ENCODE measurements at places on chromosomes 16 and 17.

GRCh38 chr17:17051380-17051779 is 9.1 kb downstream of the MPRIP start:
- no peak overlapping the region for H3K27ac ChIP-seq
- no peaks in the 10 kb centered on the region for H3K27me3 ChIP-seq
- peak; percentile 3 for DNase-seq
- H3K36me3 ChIP-seq, result peaks cover 3% of the 10 kb centered on the region
- H3K4me3 ChIP-seq, result no peak overlapping the region
- peaks cover 72% of the 10 kb centered on the region for H3K4me1 ChIP-seq

DNA sequence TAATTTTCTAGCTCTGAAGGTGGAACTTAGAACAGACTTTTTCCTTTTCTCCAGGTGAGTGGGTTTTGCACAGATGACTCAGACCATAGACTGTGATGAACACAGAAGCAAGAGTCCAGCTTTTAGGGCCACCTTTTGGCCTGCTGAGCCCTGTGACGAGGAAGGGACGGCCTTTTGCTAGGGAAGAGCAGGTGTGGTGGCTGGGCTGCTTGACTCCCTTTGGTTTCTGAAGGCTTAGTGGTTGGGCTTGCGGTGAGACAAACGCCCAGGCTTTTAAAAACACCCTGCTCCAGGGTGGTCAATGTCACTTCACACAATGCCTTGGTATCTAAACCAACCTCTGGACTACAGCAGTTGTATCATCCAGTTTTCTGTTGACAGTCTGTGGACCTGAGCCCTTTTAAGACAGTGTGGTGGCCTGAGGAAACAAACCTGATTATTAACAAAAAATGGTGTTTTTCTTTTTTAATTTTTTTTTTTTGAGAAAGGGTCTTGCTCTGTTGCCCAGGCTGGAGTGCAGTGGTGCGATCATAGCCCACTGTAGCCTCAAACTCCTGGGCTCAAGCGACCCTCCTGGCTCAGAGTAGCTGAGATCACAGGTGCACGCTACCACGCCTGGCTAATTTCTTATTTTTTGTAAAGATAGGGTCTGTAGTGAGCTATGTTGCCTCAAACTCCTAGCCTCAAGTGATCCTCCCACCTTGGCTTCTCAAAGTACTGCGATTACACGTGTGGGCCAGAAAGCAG is 134.0 kb downstream of the SNX29 start:
- DNase-seq, result no peak
- H3K4me1 ChIP-seq, result peaks cover 17% of the 10 kb centered on the region
- no peak overlapping the region for H3K4me3 ChIP-seq
- peaks cover 39% of the 10 kb centered on the region for H3K36me3 ChIP-seq

GRCh38 chr17:38461683-38462082 is 33.4 kb downstream of the ARHGAP23 start:
- peaks cover 11% of the 10 kb centered on the region for H3K27me3 ChIP-seq
- H3K36me3 ChIP-seq, result no peaks in the 10 kb centered on the region
- no peaks in the 10 kb centered on the region for H3K4me1 ChIP-seq
- DNase-seq, result no peak

GRCh38 chr17:43224146-43224705 is 4.2 kb downstream of the CCDC200 start:
- DNase-seq, result no peak
- H3K27ac ChIP-seq, result peak overlapping the region; percentile 37
- H3K4me1 ChIP-seq, result peaks cover 7% of the 10 kb centered on the region
- H3K36me3 ChIP-seq, result peaks cover 40% of the 10 kb centered on the region

- no peak overlapping the region for H3K4me3 ChIP-seq
- no peak overlapping the region for H3K27ac ChIP-seq
- H3K4me1 ChIP-seq, result peaks cover 24% of the 10 kb centered on the region
- H3K27me3 ChIP-seq, result no peaks in the 10 kb centered on the region
- peaks cover 2% of the 10 kb centered on the region for H3K36me3 ChIP-seq
These were observed 32.7 kb downstream of the STAT5B start for GRCh38 chr17:42243493-42243982.

DNA sequence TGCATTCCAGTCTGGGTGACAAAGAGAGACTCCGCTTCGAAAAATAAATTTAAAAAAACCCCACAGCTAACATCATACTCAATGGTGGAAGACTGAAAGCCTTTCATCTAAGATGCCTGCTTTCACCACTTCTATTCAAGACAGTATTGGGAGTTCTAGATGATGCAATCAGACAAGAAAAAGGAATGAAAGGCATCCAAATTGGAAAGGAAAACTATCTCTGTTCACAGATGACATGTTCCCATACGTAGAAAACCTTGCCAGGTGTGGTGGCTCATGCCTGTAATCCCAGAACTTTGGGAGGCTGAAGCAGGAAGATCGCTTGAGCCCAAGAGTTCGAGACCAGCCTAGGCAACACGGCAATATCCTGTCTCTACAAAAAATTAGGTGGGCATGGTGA is 31.1 kb downstream of the RANBP10 start:
- peaks cover 32% of the 10 kb centered on the region for H3K36me3 ChIP-seq
- H3K27ac ChIP-seq, result no peak overlapping the region
- H3K4me1 ChIP-seq, result peaks cover 11% of the 10 kb centered on the region
- no peak overlapping the region for H3K4me3 ChIP-seq
- H3K27me3 ChIP-seq, result no peaks in the 10 kb centered on the region
- no peak for DNase-seq

DNA sequence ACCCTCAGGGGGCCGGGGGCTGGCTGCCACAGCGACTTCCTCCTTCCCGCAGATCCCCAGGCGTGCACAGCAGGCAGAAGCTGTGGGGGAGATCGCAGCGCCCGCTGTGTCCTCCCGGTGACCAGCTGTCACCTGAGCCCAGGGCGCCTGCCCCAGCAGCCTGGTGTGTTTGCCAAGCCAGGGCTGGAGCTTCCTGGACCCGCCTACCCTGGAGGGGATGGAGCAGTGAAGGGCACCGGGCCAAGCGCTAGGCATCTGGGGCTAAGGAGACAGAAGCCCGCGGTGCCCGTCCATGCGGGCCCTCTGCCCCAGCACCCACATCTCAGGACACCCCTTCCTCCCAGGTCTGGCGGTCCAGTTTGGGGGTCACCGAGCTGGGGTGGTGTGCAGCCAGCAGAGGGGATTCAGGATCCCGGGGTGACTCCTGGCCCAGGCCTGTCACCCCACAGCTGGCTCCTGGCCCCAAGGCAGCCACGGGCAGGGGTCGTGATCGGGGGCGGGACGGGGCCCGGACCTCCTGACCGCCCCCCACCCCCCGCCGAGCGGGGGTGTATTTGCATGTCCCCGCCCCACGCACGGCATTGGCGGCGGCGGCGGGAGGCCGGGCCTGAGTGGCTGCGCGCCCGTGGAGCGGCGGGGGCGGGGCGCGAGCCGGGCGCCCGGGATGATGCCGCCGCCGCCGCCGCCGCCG is at the start of gene RAB26:
TSS of gene RAB26 (plus strand) at position 645 of the 691 bp plus-strand sequence. CDS start 159 bp downstream, outside the sequence.
- peak within 1 kb of the TSS; percentile 41 for H3K4me3 ChIP-seq
- peaks cover 30% of the 10 kb centered on the region for H3K4me1 ChIP-seq
- H3K27me3 ChIP-seq, result no peaks in the 10 kb centered on the region
- DNase-seq, result peak; percentile 66
- peaks cover 20% of the 10 kb centered on the region for H3K36me3 ChIP-seq
- no peak within 1 kb of the TSS for H3K27ac ChIP-seq

DNA sequence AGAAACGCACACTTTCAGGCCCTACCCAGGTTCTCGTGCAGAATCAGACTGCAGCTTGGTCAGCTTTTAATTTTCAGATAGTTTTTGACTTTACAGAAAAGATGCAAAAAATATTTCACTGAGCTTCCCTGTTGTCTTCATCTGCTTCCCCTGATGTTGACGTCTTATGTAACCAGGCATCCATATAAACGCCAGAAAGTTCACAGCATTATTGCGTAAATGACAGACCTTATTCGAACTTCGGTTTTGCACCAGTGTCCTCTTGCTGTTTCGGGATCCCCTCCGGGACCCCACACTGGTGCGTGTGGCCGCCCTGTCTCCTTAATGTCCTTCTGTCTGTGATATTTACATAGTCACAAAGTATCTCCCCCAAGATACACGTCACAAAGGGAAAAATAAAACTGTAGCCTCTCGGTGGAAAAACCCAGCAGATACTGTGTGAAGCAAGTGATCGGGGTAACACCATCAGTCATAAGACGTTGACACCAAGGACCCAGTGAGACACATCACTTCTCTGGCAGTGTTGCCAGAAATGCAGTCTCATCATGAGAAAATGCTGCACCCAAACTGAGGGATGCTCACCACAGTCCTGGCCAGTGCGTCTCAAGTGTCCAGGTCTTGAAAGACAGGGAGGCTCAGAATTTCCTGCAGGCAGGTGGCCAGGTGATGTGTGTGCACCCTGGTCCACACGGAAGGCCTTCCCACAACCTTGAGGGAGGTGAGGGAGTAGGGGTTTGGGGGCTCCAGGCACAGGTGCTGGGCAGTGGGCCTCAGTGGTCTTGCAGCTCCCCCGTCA is 4.3 kb downstream of the BANP start:
- H3K4me3 ChIP-seq, result peak overlapping the region; percentile 79
- H3K36me3 ChIP-seq, result peaks cover 62% of the 10 kb centered on the region
- peak overlapping the region; percentile 91 for H3K27ac ChIP-seq

- H3K27me3 ChIP-seq, result no peaks in the 10 kb centered on the region
- H3K4me1 ChIP-seq, result peaks cover 56% of the 10 kb centered on the region
- DNase-seq, result no peak
- H3K4me3 ChIP-seq, result no peak overlapping the region
- H3K36me3 ChIP-seq, result peaks cover 34% of the 10 kb centered on the region
These were observed 24.0 kb downstream of the TNRC6A start for GRCh38 chr16:24753437-24753836.

DNA sequence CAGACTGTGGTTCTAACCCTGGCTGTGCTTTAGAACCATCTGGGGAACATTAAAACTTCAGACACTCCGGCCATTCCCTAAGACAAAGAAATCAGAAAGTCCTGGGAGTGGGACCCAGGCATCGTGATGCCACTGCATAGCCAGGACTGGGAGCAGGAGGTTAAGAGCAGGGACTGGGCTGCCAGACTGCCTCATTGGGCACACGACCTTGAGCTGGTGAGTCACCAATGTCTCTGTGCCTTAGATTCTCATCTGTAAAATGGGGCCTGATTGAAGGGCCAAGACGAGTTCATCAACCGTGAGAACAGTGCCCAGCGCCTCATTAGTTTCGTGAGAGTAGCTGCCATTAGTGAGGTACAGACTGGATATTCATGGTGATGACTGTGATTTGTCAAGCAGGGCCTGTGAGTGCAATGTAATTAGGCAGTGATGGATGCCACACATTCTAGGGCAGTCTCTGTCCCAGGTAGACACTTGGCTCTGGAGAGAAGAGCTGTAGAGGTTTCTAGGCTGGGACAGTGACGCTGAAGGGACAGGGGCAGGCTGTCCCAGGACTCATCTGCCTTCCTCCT is 196.8 kb downstream of the NTN1 start:
- H3K4me3 ChIP-seq, result no peak overlapping the region
- DNase-seq, result no peak
- peaks cover 10% of the 10 kb centered on the region for H3K36me3 ChIP-seq

DNA sequence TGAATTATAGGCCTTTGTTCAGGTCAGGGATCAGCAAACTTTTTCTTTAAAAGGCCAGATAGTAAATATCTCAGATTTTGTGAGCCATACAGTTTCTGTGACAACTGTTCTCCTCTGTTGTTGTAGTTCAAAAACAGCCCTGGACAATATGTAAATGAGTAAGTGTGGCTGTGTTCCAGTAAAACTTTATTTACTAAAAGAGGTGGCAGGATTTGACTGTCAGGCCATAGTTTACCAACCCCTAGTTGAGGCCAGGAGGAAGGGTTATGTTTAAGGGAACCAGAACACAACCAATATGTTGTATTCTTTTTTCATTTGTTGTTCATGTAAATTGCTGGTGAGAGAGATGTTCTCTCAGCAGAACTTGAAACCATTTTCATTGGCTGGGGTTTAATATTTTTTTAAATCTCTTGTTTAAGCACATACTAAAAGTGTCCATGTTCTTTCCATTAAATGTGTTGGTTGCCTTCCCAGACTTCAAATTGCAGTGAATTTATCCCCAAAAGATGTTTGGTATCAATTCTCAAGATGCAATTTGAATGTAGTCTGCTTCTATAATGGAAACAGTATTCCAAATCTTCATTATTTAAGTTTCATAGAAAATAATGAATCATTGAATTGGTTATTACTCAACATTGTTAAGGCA is 260.3 kb downstream of the FTO start:
- H3K4me3 ChIP-seq, result no peak overlapping the region
- no peaks in the 10 kb centered on the region for H3K4me1 ChIP-seq
- DNase-seq, result no peak
- H3K36me3 ChIP-seq, result peaks cover 6% of the 10 kb centered on the region
- H3K27me3 ChIP-seq, result no peaks in the 10 kb centered on the region

DNA sequence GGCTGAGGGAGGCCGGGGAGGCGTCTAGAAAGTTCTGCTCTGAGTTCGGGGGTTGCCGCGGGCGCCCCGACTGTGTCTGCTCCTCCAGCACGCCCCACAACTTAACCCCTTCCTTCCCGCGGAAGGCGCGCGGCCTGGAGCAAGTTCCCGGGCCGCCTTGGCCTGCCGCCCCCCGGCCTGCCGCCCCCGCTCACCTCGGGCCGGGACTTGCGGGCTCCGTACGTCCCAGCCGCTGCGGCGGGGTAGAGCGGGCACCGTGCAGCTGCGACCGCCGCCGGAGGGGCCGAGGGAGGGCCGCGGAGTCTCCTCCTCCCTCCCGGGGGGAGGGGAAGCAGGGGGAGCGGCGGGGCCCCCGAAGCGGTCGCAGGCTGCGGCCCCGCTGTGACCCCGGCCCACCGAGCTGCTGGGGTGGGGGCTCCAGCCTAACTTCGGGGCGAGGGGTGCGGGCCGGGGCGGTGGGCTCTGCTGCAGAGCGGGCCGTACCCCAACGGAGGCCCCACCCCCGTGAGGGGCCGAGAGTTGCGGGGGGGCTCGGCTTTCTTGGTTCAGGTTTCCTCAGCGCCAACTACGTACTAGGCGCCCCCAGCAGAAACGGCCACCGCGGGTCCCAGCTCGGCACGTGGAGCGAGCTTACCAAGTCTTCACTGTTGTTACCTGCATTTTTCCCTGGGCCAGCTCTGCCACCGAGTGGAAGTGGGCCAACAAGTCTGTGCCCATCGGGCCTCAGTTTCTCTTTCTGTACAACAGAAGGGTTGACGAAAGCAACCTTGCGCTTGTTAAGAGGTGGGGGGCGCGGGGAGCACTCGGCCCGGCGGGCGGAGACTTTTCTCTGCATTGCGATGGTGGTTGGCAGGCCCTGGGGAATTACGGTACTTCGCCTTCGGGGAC is at the start of gene CCDC102A:
TSS of gene CCDC102A (minus strand) at position 266 of the 888 bp plus-strand sequence. CDS start 7,394 bp downstream, outside the sequence.
- H3K27me3 ChIP-seq, result no peaks in the 10 kb centered on the region
- peak; percentile 65 for DNase-seq
- H3K4me1 ChIP-seq, result peaks cover 82% of the 10 kb centered on the region
- H3K27ac ChIP-seq, result peak within 1 kb of the TSS; percentile 95
- peaks cover 1% of the 10 kb centered on the region for H3K36me3 ChIP-seq
- peak within 1 kb of the TSS; percentile 90 for H3K4me3 ChIP-seq

DNA sequence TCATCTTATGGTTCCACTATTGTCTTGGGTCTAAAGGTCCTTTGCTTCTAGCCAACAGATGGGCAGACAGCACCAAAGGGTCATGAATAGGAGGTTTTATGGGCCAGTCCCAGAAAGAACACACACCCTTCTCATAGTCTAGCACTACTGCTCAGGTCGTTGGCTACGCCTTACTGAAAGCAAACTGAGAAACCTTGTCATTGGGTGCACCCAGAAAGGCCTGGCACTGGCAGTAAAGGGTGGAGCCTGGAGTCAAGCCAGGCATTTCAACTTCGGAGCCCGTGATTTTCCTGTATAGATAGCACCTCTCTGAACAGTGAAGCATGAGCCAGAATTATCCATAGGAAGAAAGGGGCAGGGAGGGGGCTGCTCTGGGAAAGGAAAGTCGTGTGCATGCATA is 74.9 kb downstream of the VAT1L start:
- H3K27ac ChIP-seq, result no peak overlapping the region
- H3K4me1 ChIP-seq, result no peaks in the 10 kb centered on the region
- no peaks in the 10 kb centered on the region for H3K27me3 ChIP-seq
